ENCODE measurements at places on chromosomes 2 and 18.

DNA sequence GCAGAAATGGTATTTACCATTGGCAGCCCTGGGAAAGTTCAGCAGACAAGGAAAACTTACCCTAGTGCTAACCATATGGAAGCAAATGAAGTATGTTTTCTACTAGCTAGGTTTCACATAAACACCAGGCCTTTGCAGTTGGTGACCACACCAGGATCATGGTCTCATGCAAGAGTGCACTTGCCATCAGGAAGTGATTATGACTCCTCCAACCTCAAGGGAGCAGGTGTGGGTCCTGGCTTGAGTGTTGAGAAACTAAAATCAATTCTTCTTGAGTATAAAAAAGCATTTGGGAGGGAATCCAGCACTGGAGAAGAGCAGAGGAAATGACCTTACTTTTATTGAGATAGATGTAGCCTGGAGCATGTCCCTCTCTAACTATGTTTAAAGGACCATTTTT lies 56.8 kb upstream of the SPAG16 start:
- DNase-seq: no peak

GRCh38 chr2:176383836-176384442 lies 114.7 kb downstream of the MTX2 start:
- DNase-seq: no peak

DNA sequence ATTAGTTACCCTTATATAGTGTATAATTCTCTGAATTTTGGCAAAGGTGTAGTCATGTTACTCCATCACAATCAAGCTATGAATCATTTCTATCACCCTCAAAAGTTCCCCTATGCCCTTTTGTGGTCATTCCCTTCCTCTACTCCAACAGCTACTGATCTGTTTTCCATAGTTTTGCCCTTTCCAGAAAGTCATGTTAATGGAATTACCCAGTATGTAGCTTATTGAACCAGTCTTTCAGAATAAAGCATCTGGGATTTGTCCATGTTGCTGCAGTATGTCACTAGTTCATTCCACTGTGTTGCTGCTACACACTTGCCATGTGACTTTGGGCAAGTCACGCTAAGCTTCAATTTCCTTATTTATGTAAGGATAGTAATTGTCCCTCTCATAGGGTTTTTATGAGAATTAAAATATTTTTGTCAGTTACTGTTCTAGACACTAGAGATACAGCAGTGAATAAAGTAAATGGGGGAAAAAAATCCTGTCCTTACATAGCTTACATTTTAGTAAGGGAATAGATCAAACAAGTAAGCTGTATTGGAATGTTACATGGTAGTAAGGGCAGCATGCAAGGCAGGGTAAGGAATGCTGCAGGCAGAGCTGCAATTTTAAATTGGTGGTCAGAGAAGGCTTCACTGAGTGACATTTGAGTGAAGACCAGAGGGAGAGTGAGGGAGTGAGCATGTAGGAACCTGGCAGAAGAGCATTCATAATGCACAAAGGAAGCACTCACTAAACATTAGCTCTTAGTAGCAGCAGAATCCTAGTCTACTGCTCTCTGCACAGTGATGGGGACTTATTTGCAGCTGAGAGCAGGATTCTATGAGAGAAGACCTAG lies 80.3 kb upstream of the TSPYL6 start:
- DNase-seq: no peak

- DNase-seq: no peak
Measured at GRCh38 chr2:135931776-135932443, 53.5 kb downstream of the DARS1 start.

DNA sequence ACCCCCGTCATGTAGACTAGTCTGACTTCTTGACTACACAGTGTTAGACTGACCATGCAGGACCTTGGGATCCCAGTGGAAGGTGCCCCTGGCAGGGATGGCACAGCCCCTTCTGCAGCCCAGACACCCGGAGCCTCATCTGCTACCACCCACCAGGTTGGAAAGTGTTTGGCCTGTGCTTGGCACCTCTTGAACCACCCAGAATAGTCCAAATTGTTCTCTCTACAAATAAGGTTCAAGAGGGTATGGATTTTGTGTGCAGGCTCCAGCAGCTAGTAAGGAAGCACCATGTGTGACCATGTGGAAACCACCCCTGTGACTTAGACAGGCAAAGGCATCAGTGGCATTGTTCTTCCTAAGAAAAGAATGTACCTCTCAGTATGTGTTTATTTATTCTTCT lies 18.4 kb downstream of the L3MBTL4 start:
- DNase-seq: no peak

- DNase-seq: peak; percentile 9
Measured at GRCh38 chr2:100707016-100707947, 112.7 kb upstream of the NPAS2 start.

- peak; percentile 81 for DNase-seq
Measured at GRCh38 chr2:233100192-233100998, 40.3 kb downstream of the INPP5D start.

DNA sequence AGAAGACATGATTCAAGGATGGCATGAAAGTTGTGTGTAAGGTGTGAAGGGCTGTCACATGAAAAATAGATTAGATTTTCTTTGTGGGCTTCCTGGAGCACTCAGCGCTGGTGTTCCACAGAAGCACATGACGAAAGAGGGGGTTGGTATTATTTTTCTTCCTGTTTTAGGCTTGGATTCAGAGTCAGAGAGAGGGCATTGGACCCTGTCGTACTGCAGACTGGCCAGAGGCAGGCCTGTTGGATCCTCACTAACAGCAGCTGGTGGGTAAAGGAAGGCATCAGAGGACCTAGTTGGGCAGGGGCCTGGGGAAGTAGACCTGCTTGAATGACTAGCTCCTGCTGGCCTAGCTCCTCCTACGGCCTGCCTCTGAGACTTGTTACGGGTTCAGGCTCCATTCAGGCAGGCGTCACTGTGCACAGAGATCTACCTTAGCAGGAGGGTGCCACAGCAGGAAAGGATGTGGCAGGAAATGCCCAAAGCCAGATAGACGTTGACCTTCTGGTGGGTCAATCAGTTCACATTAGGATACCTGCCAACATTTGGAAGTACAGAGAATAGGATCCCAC lies 13.1 kb downstream of the CTLA4 start:
- peak; percentile 18 for DNase-seq

DNA sequence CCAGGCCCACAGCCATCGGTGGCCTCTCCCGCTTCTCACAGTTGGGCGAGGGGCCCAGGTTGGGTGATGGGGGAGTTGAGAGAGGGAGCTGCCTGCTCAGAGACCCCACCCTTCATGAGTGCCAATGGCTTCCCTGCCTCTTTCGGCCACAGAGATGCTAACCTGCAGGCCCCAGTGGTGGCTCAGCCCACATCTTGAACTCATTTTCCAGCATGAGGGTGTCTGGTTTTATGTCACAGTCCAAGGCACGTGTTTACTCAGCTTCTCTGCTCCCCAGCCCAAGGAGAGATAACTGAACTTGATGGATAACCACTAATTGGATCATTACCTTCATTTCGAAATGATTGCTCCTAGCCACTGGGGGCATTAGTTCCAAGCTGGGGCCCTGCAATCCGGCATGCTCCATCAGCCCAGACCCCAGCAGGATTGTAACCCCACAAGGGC lies 45.9 kb upstream of the SIX2 start:
- DNase-seq: no peak

DNA sequence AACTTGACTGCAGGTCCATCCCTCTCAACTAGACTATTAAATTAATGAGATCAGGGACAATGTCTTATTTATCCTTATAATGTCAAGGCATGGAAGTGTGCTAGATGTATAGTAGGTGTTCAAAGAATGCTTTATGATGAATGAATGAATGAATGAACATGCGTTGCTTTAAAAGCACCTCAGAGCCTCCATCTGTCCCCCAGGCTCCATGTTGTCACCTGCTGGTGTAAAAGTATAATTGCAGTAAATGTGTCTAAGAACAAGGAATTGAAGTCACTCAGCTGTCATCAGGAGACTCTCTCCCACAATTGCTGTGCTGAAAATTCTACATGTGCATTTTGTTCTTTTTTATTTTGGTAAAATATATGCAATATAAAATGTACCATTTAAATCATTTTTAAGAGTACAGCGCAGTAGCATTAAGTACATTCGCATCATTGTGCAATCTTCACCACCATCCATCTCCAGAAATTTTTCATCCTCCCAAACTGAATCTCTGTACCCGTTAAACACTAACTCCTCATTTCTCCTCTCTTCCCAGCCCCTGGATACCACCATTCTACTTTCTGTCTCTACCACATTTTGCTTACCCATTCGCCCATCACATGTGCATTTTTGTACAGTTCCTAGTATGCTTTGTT lies 52.6 kb downstream of the GNAL start:
- no peak for DNase-seq

- DNase-seq: peak; percentile 63
Measured at GRCh38 chr2:230798769-230799399, 65.9 kb upstream of the ITM2C start.

DNA sequence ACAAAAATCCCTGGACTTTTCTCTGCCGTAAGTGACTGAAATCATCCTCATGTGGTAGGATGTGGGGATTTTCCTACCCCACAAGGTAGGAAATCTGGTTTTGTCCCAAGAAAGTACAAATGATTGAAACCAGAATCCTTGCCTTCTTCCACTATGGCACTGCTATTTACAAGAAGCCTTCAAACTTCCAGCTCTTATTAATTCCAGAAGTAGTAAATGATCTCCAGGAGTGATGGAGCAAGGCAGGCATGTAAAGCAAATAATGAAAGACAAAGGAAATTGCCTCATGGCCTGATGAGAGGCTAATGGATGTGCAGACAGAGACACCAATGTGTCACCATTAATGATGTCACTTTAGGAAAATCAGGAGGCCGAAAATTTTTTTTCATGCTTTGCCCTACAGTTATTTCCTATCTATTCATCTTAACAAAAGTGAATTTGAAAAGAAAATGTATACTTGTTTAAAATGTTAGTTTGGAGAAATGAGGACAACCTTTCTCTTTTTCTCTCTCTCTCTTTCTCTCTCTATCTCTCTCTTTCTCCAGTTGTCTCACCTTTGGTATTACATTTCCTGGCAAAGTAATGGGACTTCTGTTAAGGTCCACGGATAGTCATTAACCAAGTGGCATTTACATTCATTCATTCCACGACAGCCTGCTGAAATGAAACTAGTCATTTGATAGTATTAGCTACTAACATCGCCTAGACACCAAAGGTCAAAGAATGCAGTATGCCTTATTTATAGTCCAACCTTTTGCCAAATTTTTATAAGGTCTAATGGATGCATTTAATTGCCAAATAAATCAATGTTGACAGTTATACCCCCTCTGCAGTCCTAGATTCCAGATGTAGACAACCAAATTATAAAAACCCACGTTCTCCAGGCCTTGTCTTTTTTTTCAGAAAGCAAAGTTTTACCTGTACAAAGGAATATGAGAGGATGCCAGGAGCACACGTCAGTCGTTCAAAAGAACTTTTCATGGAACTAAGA lies 5.0 kb upstream of the EVA1A start:
- no peak for DNase-seq
